T-helper 22 cell (primary cell): ENCODE measurements at places on chromosomes 2 and 18.

GRCh38 chr2:241410739-241411176, 54.7 kb downstream of the FARP2 start:
- DNase-seq, result no peak

- no peak for DNase-seq
Observed at GRCh38 chr2:159637988-159638501, 21.7 kb upstream of the BAZ2B start.

GRCh38 chr2:147433822-147434221, 411.0 kb upstream of the ACVR2A start:
- no peak for DNase-seq

GRCh38 chr2:237025090-237025865, 60.4 kb upstream of the COPS8 start:
- DNase-seq, result no peak

DNA sequence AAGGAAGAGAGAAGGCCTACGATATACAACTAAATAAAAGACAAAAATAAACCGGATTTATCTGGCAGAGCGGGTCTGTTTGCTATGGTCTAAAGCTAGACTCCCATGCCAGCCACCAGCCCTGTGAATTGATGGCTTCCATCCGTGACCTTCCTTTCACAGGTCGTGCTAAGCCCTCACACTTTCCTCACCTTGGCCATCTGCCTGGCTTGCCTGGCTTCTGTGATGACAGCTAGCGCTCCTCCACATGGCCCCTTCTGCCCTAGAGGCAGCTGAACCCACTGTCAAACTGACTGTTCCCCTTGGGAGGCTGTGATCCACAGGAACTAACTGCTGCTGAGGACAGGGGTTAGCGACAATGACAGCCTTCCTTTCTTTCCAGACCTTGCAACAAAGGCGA, 32.5 kb downstream of the GAREM1 start:
- DNase-seq, result no peak

GRCh38 chr2:56118474-56118873, 65.3 kb upstream of the CCDC85A start:
- DNase-seq, result no peak

- no peak for DNase-seq
Observed at GRCh38 chr18:11676867-11677266, 12.2 kb upstream of the GNAL start.

GRCh38 chr2:122851972-122852531, 1096.6 kb downstream of the TSN start:
- no peak for DNase-seq

DNA sequence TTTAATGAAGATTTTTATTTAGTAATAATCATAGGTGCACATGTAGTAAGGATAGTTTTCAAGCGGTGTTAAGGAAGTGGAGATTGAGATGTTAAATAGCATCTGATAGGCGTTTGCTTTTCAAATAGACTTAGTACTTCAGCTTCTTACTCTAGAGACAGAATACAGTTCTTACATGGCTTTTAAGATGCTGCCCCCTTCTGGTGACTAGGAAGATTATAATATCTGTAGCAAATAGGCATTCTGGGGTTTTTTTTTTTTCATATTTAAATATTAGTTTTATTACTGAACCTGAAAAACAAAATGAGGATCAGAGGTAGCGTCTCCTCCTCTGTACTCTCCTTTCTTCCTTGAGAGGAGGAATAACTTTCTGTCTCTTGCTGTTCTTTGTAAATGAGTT, 100.2 kb downstream of the AGAP1 start:
- no peak for DNase-seq

DNA sequence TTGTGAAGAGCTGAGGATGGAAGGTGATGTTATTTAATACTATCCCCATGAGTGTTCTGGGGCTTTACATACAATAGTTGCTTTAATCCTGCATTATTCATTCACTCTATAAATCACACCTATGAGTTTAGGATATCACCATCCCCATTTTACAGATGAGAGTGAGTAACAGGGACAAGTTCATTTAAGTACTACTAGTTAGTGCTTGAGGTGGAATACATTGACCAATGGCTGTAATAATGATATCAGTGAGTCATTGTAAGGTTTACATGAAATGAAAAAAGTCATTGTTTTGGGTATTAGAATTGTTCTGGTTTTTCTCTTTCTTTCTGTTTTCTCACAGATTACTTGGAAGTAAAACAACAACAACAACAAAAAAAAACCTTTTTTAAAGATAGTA, 42.5 kb downstream of the TANC1 start:
- DNase-seq, result no peak

- DNase-seq, result no peak
Observed at GRCh38 chr18:8261651-8262091, 347.6 kb upstream of the RAB12 start.

GRCh38 chr2:219477815-219478214, 20.9 kb upstream of the GMPPA start:
- DNase-seq, result no peak

- no peak for DNase-seq
Observed at GRCh38 chr2:176526995-176527901, 258.0 kb downstream of the MTX2 start.

- no peak for DNase-seq
Observed at GRCh38 chr2:222887124-222887523, 26.3 kb downstream of the ACSL3 start.

DNA sequence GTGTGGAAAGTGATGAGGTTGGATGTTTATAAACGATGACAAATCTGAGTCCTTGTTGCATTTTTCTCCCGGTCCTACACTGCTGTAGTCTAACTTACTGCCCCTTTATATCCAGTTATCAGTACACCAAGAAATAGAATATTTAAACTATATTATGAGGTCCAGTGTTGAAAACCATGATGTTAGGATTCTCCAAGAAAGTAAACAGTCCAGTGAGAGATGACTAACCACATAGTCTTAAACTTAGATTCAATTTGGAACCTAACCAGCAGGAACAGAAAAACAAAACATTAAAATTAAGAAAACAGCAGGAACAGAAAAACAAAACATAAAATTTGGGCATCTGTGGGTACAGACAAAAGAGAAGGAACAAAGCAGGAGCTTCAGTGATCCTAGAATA, 143.2 kb downstream of the TPGS2 start:
- no peak for DNase-seq

- no peak for DNase-seq
Observed at GRCh38 chr2:70515938-70516337, 37.7 kb downstream of the TGFA start.

DNA sequence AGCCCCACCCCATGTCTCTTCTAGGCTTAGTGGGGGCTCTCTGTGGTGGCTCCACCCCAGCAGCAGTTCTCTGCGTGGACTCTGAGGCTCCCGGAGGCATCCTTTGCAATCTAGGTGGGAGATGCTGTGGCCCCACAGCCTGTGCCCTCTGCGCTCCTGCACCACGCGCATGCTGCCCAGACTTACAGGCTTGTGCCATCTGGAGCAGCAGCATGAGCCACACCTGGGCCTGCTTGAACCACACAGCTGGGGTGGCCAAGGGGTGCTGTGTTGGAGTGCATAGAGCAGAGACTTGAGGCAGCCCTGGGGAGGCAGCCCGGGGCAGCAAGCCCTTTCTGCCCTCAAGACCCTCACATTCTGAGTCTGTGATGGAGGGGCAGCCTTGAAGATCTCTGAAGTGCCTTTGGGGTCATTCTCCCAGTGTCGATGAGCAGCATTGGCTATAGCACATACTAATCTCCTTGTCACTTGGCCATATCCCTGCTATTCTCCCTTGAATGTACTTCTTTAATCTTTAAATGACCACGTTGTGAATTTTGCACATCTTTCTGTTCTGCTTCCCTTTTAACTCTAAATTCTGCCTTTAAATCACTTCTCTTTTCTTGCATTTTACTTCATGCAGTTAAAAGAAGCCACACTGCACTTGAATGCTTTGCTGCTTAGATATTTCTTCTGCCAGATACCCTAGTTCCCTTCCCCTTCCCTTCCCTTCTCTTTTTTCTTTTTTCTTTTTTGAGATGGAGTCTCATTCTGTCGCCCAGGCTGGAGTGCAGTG, 62.4 kb downstream of the NCAPH start:
- DNase-seq, result no peak

DNA sequence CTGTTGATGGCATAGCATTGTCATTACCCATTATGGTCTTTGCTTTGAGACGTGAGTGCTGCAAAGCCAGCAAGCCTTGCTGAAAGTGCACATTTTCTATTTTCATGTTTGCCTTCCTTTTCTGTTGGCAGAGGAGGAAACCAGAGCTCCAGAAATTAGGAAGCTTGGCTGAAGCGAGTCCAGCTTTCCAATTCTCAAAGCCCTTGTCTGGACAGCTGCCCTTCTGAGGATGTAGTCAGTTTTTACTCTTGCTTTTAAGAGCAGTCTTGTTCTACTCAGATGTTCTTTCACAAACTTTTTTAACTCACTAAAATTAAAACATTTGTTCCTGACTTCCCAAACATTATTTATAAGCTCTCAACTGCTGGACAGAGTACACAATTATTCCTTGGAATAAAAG, 93.8 kb downstream of the ICOS start:
- DNase-seq, result no peak
